ENCODE measurements at places on chromosomes 12 and 14.

- DNase-seq, result no peak
These were observed 8.9 kb upstream of the TCL1B start for GRCh38 chr14:95677179-95677835.

- DNase-seq, result no peak
These were observed 29.6 kb upstream of the TSPAN8 start for GRCh38 chr12:71187379-71187778.

GRCh38 chr14:20614038-20614840 is 23.1 kb upstream of the RNASE12 start:
- no peak for DNase-seq

- DNase-seq, result no peak
These were observed 8.7 kb downstream of the SLC48A1 start for GRCh38 chr12:47781479-47782371.

DNA sequence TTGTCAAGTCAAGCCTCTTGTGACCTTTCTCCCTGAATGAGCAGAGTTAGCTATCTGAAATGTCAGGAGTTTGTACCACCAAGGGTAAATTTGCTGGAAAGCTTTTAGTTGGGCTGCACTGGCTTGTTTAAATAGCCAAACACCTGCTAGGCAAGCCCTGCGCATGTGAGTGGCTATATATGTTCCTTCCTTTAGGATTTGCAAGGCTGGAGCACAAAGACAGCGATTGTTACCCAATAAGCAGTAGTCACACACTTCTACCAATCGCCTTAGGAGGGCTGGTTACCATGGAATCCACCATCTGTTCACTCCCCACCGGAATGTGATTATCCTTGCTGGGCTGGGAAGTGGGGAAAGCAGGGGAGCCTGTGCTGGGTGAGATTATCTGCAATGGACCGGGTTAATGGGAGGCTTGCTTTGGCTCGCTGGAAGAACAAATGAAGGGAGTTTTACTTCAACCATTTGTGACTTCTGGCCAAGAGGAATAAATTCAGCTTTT is 102.5 kb downstream of the FGD4 start:
- DNase-seq, result peak; percentile 42

DNA sequence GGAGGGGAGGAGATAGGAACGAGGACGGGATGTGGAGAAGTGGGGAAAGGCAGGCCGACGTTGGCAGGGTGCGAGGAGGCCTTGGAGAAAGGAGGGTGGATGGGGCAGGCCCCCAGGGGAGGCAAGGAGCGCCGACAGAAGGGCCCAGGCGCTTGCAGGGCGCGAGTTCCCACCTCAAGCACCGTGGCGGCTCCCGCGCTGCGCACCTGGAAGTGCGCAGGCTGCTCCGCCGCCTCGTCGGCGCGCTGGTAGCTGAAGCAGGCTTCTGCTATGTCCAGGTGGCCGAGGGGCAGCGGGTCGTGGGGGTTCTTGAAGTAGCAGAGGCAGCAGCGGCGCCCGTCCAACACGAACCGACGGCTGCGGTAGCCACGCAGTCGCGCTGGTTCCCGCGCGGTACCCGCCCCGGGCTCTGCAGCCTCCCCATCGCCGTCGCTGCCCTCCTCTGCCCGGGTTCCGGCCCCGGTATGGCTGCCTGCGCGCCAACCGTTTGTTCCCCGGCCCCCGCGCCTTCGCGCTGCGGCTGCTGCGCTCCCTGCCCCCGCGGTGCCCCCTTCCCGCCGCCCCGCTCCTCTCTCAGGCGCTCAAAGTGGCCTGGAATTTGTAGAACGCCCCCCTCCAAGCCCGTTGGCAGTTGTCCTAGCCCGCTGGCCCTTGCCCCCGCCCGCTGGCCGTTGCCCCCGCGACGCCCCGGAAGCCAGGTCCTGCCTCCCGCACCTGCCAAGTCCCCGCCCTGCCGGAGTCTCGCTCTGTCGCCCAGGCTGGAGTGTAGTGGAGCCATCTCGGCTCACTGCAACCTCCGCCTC is 1.1 kb upstream of the ACTR6 start:
- DNase-seq, result peak; percentile 69

DNA sequence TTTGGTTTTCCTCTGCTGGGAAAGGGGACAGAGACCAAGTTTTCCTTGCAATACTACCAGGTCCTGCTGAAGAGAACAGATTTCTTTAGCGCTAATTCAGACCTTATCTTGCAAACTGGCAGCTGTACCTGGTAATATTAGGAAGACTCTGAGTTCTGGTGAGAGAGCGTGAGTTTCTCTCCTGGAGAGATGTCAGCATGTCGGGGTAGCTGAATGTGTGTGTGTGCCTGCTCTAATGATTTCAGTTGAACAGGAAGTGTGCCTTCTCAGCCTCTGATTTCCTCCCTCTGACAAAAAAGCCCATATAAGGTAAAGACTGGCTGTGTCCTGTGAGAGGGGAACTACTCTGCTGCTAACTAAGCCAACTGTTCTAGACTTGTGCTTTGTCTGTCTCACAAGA is 10.3 kb upstream of the ERP27 start:
- DNase-seq, result no peak

Data from heart left ventricle (tissue), 16 donors.